ENCODE measurements at places on chromosomes 5 and 9. TPM values are rescaled to one million over a fixed set of nuclear protein-coding genes. Genes with fewer than 3 reads are reported as not detected.
A peak's percentile ranks its signal among the peaks of the same experiment; 100 is the strongest.

The LECT2 gene
- not detected for total RNA-seq

DNA sequence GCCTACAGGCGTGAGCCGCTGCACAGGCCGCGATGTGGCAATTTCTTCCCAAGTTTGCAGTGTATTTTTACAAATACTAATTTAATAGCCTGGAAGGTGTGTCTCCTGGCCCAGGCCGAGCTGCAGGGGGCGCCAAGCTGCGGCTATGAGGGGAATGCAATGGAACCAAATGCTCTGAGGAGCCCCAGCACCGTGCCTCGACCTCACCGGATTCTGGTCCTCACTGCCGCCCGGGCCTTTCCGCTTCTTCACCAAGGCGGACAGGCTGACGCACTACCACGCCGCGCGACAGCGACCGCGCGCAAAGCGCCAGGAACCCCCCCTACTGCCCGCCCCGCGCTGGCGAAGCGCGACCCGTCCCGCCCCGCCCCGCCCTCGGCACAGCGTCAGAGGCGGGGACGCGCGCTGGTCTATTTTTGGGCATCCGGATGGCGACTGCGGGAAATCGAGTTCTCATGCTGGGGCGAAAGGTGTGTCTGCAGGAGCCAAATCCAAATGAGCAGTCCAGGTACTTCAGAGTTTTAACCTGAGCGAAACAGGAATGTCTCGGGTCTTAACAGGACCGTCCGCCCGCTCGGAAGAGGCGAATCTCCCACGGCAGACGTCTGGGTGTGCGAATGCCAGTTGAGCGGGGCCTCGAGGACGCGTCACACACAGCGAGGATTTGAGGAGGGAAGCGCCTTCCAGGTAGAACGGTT lies 31.7 kb upstream of the PRXL2C start:
- peak overlapping the region; percentile 50 for H3K4me3 ChIP-seq
- peaks cover 16% of the 10 kb centered on the region for H3K4me1 ChIP-seq
- peak overlapping the region; percentile 77 for H3K27ac ChIP-seq

The IFNA17 gene
- not detected for total RNA-seq

DNA sequence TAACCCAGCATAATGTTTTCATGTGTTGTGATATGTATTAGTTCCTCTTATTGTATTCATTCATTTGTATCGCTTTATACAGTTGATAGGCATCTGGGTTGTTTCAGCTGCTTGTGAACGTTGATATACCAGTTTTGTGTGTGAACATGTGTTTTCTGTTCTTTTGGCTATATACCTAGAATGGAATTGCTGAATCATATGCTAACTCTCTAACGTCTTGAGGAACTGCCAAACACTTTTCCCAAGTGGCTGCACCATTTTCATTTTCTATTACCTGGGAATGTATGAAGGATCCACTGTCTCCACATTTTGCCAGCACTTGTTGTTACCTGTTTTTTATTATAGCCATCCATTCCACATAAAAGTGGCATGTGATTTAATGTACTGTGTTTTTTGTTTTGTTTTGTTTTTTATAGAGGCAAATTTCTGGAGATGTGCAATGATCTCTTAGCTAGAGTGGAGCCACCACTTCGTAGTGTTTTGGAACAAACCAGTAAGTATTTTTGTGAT lies 34.6 kb downstream of the HSPA4 start:
- H3K4me3 ChIP-seq: no peak overlapping the region
- no peaks in the 10 kb centered on the region for H3K27me3 ChIP-seq
- peaks cover 15% of the 10 kb centered on the region for H3K36me3 ChIP-seq
- H3K27ac ChIP-seq: no peak overlapping the region
- DNase-seq: no peak
- peaks cover 1% of the 10 kb centered on the region for H3K4me1 ChIP-seq

The NME5 gene
- 1.6 TPM for total RNA-seq

GRCh38 chr9:130817914-130818313 lies 17.1 kb upstream of the ABL1 start:
- no peak for DNase-seq
- H3K27ac ChIP-seq: no peak overlapping the region
- H3K27me3 ChIP-seq: no peaks in the 10 kb centered on the region

The PDE6A gene
- not detected for total RNA-seq

DNA sequence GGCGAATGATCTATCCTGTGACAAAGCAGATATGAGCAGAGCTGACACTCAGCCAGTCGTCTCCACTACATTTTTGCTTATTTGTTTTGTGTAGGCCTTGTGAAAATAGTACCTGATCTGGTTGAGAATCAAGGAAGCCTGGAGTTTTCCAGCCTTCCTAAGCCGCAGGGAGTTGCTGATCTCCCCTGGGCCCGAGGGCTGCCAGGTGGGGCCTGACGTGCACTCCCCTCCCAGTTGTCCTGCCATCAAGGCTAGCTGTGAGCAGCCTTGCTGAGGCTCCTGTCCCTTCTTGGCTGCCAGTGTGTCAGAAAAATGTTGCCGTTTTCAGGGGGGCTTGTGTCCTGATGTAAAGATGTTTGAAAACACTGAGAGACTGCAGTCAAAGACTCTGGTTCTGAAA lies 102.4 kb downstream of the SMARCA2 start:
- H3K27ac ChIP-seq: no peak overlapping the region
- DNase-seq: no peak
- peaks cover 25% of the 10 kb centered on the region for H3K36me3 ChIP-seq
- H3K4me1 ChIP-seq: peaks cover 9% of the 10 kb centered on the region
- no peak overlapping the region for H3K4me3 ChIP-seq

GRCh38 chr5:118548761-118549720 lies 439.3 kb downstream of the DTWD2 start:
- no peaks in the 10 kb centered on the region for H3K36me3 ChIP-seq
- DNase-seq: no peak
- no peaks in the 10 kb centered on the region for H3K27me3 ChIP-seq
- H3K4me3 ChIP-seq: no peak overlapping the region
- H3K27ac ChIP-seq: no peak overlapping the region
- no peaks in the 10 kb centered on the region for H3K4me1 ChIP-seq

GRCh38 chr5:44868541-44868940 lies 59.8 kb downstream of the MRPS30 start:
- no peaks in the 10 kb centered on the region for H3K36me3 ChIP-seq
- H3K27me3 ChIP-seq: no peaks in the 10 kb centered on the region
- DNase-seq: no peak

DNA sequence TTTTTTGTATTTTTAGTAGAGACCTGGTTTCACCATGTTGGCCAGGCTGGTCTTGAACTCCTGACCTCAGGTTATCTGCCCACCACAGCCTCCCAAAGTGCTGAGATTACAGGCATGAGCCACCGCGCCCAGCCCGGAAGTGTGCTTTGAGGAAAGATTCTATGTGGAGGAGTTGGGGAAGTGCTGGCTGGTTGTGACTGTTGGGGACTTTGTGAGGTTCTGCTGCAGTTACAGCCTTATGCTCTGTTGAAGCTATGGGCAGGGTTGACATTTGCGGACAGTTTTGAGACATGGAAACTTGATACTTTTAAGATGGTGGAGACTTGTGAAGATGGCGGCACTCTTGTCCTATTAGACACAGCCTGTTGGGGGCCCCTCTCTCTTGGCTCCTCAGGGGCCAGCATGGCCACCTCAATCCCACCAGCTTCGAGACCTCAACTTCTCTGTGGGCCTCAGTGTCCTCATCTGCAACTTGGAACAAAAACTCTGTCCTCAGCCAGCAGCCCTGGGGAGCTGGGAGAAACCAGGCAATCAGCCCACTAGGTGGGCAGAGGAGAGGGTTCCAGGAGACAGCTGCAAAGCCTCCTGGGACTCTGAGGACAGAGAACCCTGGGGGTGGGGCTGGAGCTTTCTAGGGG lies 24.9 kb downstream of the C9orf50 start:
- DNase-seq: no peak
- no peaks in the 10 kb centered on the region for H3K36me3 ChIP-seq
- no peaks in the 10 kb centered on the region for H3K27me3 ChIP-seq

The WNT8A gene
- total RNA-seq: not detected

DNA sequence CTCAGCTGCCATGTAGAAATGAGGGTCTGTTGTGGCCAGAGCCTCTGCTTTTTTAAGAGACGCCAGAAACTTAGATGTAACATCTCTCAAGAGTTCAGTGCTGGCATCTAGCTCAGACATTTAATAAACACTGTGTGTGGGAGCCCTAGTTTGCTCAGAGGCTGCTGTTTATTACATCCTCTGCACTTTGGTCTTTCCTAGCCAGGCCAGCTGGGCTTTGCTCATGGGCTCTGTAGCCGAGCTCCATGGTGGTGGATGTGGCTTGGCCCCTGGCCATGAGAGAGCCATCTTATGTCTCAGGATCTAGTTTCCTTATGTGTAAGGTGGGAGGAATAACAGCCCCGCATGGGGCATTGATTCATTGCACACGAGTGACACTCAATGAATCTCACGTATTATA lies 30.0 kb downstream of the ARHGEF37 start:
- no peaks in the 10 kb centered on the region for H3K27me3 ChIP-seq
- no peak overlapping the region for H3K27ac ChIP-seq
- no peak overlapping the region for H3K4me3 ChIP-seq
- no peak for DNase-seq
- peaks cover under 1% of the 10 kb centered on the region for H3K4me1 ChIP-seq

The GRHPR gene
- total RNA-seq: 97.6 TPM

DNA sequence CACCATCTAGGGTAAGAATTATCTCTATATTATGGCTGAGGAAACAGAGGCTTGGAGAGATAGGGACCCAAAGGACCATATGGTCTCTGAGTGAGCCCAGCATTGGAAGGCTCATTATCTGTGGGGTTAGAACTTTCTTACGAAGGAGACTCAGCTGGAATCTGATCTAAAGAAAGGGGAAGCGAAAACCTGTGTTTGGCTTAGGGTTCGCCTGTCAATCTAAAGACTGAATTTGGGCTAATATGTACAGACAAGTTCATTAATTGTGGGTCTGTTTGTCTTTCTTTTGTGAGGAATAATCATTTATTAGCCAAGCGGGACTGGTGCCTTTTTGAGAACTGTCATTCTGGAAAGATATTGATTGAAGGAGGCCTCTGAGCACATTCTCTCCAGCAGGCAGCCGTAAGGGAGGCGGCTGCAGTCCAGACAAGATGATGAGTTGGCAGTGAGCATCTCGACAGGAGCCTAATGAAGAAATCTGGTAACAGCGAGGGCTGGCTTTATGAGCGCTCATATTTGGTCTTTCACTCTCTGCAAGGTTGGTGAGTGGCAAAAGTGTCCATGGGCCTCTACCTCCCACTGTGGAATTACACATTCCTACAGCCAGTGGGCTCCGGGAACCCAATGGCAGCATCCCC lies 104.2 kb upstream of the GPR151 start:
- H3K36me3 ChIP-seq: no peaks in the 10 kb centered on the region
- no peaks in the 10 kb centered on the region for H3K4me1 ChIP-seq
- no peak overlapping the region for H3K4me3 ChIP-seq
- no peak overlapping the region for H3K27ac ChIP-seq

GRCh38 chr5:175778951-175779503 lies 92.4 kb upstream of the CPLX2 start:
- no peaks in the 10 kb centered on the region for H3K27me3 ChIP-seq
- no peak overlapping the region for H3K27ac ChIP-seq
- H3K36me3 ChIP-seq: no peaks in the 10 kb centered on the region
- no peaks in the 10 kb centered on the region for H3K4me1 ChIP-seq
- DNase-seq: no peak

The C8G gene
- not detected for total RNA-seq

The PTAR1 gene
- 94.3 TPM for total RNA-seq

The HTR1A gene
- total RNA-seq: not detected

DNA sequence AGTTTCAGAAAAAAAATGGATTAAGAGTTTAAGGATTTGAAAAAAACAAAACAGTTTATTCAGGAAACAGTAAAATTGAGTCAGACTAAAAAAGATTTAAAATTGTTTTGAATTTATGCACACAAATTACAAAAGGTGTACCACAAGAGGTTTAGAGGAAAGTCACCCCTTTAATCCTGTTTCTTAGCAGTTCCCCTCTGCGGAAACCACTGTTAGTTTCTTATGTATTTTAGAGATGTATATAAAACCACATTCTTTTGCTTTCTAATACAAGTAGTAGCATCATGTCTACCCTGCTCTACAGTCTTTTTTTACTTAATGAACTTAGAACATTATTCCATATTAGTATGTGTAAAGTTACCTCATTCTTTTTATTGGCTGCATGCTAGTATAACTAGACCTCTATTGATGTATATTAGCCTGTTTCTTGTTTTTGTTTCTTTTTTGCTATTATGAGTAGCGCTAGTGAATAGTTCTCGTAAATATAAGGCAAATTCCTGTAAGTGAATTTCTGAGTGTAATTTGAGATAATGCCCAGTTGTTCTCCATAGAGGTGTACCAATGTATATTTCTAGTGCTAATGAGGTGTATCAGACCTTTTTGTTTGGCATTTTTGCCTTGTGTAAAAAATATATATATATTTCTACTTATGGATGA lies 20.0 kb downstream of the GPBP1 start:
- no peaks in the 10 kb centered on the region for H3K27me3 ChIP-seq
- DNase-seq: no peak
- no peaks in the 10 kb centered on the region for H3K36me3 ChIP-seq
- H3K4me1 ChIP-seq: peaks cover 26% of the 10 kb centered on the region
- no peak overlapping the region for H3K27ac ChIP-seq

- H3K27me3 ChIP-seq: no peaks in the 10 kb centered on the region
- peaks cover 3% of the 10 kb centered on the region for H3K4me1 ChIP-seq
- H3K27ac ChIP-seq: no peak overlapping the region
- H3K4me3 ChIP-seq: no peak overlapping the region
- DNase-seq: no peak
- no peaks in the 10 kb centered on the region for H3K36me3 ChIP-seq
These were observed 14.2 kb upstream of the ZBED3 start for GRCh38 chr5:77101298-77101697.

DNA sequence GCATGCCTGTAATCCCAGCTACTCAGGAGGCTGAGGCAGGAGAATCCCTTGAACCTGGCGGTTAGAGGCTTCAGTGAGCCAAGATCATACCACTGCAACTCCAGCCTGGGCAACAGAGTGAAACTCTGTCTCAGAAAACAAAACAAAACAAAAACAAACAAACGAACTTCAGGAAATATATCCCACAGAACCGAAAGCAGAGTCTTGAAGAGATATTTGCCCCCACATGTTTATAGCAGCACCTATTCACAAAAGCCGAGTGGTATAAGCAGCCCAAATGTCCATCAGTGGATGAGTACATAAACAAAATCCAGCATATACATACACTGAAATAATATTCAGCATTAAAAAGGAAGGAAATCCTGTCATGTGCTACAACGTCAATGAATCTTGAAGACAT lies 57.6 kb upstream of the GRIN3A start:
- H3K4me3 ChIP-seq: no peak overlapping the region
- DNase-seq: no peak
- no peaks in the 10 kb centered on the region for H3K4me1 ChIP-seq
- no peaks in the 10 kb centered on the region for H3K36me3 ChIP-seq

DNA sequence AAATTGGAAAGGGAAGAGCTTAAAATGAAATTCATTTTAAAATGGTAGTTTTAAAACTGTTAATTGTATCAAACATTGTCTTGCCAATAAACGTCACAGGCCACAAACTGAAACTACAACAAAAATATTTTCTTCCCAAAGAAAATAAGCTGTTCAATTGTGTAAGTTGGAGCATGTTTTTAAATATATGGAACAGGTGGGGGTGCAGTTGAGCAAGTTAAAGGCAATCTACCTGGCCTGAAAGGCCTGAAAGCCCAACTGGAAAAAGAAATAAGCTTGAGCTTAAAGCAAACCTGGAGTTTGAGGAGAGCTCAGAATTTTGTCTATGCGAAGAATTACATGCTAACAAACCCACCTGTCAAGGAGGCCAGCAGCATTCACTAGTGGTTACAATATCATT lies 439.5 kb downstream of the ACTL7B start:
- no peak for DNase-seq
- no peak overlapping the region for H3K4me3 ChIP-seq
- no peaks in the 10 kb centered on the region for H3K27me3 ChIP-seq

The F2RL2 gene
- 0.46 TPM for total RNA-seq

Measured in upper lobe of left lung (tissue), 6 donors.